Natural killer cell treated with Interleukin-12 subunit alpha and Interleukin-12 subunit beta and Interleukin-15 and Interleukin-18, amount 100 ng/mL, for 72 hours (primary cell): ENCODE measurements at places on chromosomes 4 and X. TPM values are rescaled to one million over a fixed set of nuclear protein-coding genes. Genes with fewer than 3 reads are reported as not detected.

Gene CNKSR2
- 2.4 TPM for total RNA-seq

DNA sequence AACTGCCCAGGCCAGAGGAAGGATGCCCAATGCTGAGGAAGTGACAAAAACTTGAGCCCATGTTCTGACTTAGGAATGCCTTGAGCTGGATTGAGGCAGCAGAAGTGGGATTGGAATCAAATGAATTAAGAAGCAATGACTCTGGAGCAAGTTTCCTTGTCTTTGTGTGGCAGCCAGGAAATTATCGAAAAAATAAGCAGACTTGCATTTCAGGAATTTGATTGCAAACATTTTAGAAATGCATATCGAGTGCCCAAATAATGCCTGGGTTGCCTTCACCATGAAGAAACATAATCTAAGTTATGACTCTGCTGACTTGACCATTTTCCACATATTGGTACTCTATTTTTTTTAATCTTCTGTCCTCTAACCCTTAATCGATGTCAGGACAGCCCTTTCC is 9.5 kb downstream of the CYTL1 start:
- no peak overlapping the region for H3K4me3 ChIP-seq
- H3K4me1 ChIP-seq = no peaks in the 10 kb centered on the region
- H3K27ac ChIP-seq = no peak overlapping the region
- H3K27me3 ChIP-seq = peaks cover 34% of the 10 kb centered on the region

Gene GAB3
- total RNA-seq = 20.3 TPM

DNA sequence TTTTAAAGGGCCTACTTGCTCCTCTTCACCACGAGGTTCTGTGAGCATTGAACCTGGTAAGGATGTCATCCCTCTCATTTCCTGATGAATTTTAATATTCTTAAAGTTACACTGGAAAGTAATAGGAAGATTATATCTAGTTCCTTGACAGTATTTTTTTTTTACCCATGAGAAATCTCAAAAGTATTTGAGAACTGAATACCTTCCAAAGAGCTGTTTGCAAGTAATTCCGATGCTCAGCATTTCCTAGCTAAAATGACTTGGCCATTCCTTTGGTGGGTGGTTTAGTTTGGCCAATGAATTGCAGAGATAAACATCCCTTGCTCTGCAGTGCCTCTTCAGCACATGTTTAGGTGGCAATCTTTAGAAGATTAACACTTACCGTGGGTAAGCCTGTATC is 110.2 kb upstream of the WDR1 start:
- no peaks in the 10 kb centered on the region for H3K4me1 ChIP-seq
- no peaks in the 10 kb centered on the region for H3K36me3 ChIP-seq
- DNase-seq = no peak
- H3K27me3 ChIP-seq = no peaks in the 10 kb centered on the region
- H3K4me3 ChIP-seq = no peak overlapping the region
- no peak overlapping the region for H3K27ac ChIP-seq

- H3K36me3 ChIP-seq = no peaks in the 10 kb centered on the region
- no peak overlapping the region for H3K27ac ChIP-seq
These were observed 444.0 kb upstream of the PITX2 start for GRCh38 chr4:111066887-111067286.

DNA sequence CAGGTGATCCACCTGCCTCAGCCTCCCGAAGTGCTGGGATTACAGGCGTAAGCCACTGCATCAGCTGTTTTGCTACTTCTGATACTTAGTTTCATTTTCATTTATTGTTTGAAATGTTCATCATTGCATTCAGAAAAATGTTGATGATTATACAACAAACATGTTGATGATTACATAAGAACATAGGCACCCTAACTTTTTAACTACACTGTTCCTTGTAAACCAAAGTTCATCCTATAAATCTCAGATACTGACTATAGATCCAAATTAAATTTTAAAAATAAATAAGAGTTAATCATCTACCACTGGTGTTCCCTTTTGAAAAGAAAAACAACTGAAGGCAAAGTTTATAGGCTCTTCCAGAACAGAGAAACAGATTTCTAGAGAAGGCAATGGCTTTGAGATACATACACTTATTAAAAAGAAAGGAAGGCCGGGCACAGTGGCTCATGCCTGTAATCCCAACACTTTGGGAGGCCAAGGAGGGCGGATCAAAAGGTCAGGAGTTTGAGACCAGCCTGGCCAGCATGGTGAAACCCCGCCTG is 23.4 kb downstream of the TRIM75 start:
- H3K27me3 ChIP-seq = no peaks in the 10 kb centered on the region
- no peak for DNase-seq
- H3K4me3 ChIP-seq = no peak overlapping the region
- no peaks in the 10 kb centered on the region for H3K4me1 ChIP-seq
- no peaks in the 10 kb centered on the region for H3K36me3 ChIP-seq

DNA sequence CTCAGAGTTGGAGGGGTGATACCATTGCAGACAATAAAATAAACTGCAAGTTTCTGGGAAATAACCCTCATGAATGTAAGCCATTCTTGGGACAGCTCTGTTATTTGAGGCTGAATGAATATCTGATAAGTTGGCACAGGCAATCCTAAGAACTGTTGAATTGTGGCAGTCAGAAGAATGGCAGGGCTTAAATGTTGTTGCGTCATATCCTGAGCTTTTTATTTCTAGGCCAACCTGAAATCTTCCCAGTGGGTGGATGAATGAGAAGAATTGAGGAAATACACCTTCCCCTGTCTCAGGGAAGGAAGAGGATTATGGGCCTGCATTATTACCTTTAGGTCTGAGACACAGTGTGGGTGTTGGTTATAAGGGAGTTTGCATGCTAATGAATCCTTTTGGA is 64.4 kb upstream of the C4orf54 start:
- H3K27ac ChIP-seq = no peak overlapping the region
- DNase-seq = no peak
- H3K36me3 ChIP-seq = no peaks in the 10 kb centered on the region

Gene MND1
- 13.5 TPM for total RNA-seq

GRCh38 chr4:90357117-90357710 is 230.0 kb downstream of the CCSER1 start:
- no peaks in the 10 kb centered on the region for H3K27me3 ChIP-seq
- no peaks in the 10 kb centered on the region for H3K4me1 ChIP-seq
- H3K27ac ChIP-seq = no peak overlapping the region
- no peak overlapping the region for H3K4me3 ChIP-seq

DNA sequence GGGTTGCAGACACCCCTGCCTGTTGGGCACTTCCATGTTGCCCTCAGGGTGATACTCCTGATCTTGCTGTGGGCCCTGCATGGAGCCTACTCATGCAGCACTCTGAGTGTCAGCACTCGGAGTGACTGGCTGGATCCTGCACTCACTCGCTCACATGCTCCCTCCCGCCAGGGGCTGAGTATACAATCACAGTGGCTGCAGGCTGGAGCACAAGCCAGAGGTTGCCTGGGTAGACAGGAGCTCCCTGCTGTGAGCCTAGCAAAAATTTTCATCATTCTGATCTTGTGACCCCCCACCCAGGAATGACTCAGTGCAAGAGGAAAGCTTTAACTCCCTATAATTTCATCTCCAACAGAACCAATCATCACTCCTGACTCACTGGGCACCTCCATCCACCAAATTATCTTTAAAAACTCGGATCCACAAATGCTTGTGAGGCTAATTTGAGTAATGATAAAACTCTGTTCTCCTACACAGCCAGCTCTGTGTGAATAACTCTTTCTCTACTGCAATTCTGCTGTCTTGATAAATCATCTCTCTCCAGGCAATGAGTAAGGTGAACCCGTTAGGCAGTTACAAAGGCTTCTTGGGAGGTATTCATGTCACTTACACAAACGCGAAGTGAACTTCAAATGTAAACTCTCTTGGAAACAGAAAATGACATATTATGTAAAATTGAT is 1180.8 kb upstream of the PABPC4L start:
- H3K36me3 ChIP-seq = peaks cover 4% of the 10 kb centered on the region
- no peak for DNase-seq
- H3K27me3 ChIP-seq = no peaks in the 10 kb centered on the region
- H3K27ac ChIP-seq = no peak overlapping the region
- H3K4me3 ChIP-seq = no peak overlapping the region

Gene MGAT4D
- not detected for total RNA-seq

Gene TGIF2LX
- total RNA-seq = not detected

GRCh38 chrX:144586756-144587155 is 660.5 kb upstream of the SPANXN1 start:
- H3K4me1 ChIP-seq = no peaks in the 10 kb centered on the region
- H3K4me3 ChIP-seq = no peak overlapping the region
- no peaks in the 10 kb centered on the region for H3K27me3 ChIP-seq
- no peak overlapping the region for H3K27ac ChIP-seq
- no peak for DNase-seq

DNA sequence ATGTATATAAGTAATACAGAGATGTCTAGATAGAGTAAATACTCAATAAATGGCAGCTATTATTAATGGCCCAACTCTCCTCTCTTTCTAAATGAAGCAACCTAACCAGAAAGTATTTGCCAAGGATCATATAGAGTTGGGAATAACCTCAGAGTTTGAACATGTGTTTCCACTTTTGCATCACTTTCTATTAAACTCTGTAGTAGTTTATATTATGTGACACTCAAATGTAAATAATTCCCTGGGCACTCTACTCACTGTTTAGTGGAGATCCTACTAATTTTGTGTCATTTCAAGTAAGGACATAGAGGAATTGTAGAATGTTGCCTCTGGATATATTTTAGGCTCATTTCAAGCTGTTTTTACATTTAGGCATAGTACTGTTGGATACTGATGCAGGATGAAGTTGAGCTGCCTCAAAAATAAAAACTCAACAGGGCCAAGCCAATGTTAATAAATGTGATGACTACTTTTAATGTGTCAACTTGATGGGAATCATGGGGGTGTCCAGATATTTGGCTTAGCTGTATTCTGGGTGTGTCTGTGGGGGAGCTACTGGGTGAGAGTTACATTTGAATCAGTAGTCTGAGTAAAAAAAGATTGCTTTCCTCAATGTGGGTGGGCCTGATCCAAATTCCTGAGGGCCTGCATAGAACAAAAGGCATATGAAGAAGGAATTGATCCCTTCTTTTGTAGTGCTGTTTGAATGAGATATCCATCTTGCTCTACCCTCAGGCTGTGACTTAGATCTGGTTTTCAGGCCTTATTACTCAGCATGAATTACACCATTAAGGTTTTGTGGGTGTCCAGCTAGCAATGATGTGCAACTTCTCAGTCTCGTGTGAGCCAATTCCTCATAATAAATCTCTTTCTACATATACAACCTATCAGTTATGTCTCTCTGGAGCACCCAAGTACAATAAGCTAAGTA is 1368.2 kb downstream of the STIM2 start:
- no peak overlapping the region for H3K27ac ChIP-seq
- H3K4me1 ChIP-seq = no peaks in the 10 kb centered on the region
- no peak for DNase-seq
- no peaks in the 10 kb centered on the region for H3K36me3 ChIP-seq

GRCh38 chrX:134236626-134237614 is at the start of gene CCDC160:
Gene CCDC160 (plus strand): TSS chrX:134237182. CDS start chrX:134244801, 7,619 bp downstream.
- no peak within 1 kb of the TSS for H3K27ac ChIP-seq
- no peaks in the 10 kb centered on the region for H3K4me1 ChIP-seq
- no peaks in the 10 kb centered on the region for H3K36me3 ChIP-seq
- H3K27me3 ChIP-seq = peaks cover 10% of the 10 kb centered on the region
- peak; percentile 69 for DNase-seq
- peak within 1 kb of the TSS; percentile 50 for H3K4me3 ChIP-seq

Gene ZC4H2
- 8.1 TPM for total RNA-seq

GRCh38 chrX:39212456-39212855 is 411.2 kb downstream of the MID1IP1 start:
- no peaks in the 10 kb centered on the region for H3K4me1 ChIP-seq
- H3K4me3 ChIP-seq = no peak overlapping the region
- peaks cover 15% of the 10 kb centered on the region for H3K27me3 ChIP-seq
- no peaks in the 10 kb centered on the region for H3K36me3 ChIP-seq

- H3K4me3 ChIP-seq = no peak overlapping the region
- no peaks in the 10 kb centered on the region for H3K4me1 ChIP-seq
- H3K36me3 ChIP-seq = peaks cover 8% of the 10 kb centered on the region
- DNase-seq = no peak
- no peaks in the 10 kb centered on the region for H3K27me3 ChIP-seq
These were observed 838.2 kb upstream of the FTHL17 start for GRCh38 chrX:31909850-31910572.

GRCh38 chrX:46961097-46961496 is 48.9 kb downstream of the JADE3 start:
- no peaks in the 10 kb centered on the region for H3K27me3 ChIP-seq
- no peak overlapping the region for H3K27ac ChIP-seq
- no peak overlapping the region for H3K4me3 ChIP-seq
- no peaks in the 10 kb centered on the region for H3K4me1 ChIP-seq
- no peaks in the 10 kb centered on the region for H3K36me3 ChIP-seq

Gene CSAG1
- not detected for total RNA-seq

DNA sequence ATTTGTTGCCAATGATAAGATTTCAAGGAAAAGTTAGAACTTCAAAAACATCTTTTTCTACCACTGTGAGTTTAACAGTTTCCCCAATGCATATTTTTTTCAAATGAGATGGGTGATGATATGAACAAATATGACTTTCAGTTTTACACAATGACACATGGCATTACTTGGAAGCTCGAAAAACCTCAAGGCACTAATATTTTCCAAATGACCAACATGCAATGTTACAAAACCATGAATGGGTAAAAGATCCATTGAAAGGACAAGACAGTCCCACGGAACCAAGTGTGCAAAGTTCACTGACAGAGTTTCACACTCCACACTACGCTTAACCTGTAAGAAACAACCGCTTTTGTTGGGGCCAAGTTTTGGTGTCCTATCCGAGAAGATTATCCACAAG is 84.5 kb downstream of the CD99L2 start:
- peak overlapping the region; percentile 66 for H3K27ac ChIP-seq
- H3K4me1 ChIP-seq = peaks cover 6% of the 10 kb centered on the region
- no peak for DNase-seq
- peaks cover 5% of the 10 kb centered on the region for H3K36me3 ChIP-seq
- no peaks in the 10 kb centered on the region for H3K27me3 ChIP-seq
- H3K4me3 ChIP-seq = peak overlapping the region; percentile 30

DNA sequence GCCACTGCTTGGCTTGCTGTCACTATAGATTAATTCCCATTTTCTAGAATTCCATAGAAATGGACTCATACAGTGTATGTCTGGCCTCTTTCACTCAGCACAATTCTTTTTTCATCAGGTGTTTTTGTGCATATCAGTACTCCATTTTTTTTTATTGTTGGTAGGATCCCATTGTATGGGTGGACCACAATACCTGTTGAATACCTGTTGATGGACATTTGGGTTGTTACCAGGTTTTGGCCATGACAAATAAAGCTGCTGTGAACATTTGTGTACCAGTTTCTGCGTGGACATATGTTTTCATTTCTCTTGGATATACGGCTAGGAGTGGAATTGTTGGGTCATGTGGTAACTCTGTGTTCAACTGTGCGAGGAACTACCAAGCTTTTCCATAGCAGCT is 14.9 kb downstream of the ZFP92 start:
- H3K27me3 ChIP-seq = no peaks in the 10 kb centered on the region
- no peaks in the 10 kb centered on the region for H3K4me1 ChIP-seq
- no peak overlapping the region for H3K4me3 ChIP-seq
